ENCODE measurements at places on chromosomes 5 and 9.

GRCh38 chr5:52269401-52269800 is 518.3 kb upstream of the ITGA1 start:
- DNase-seq, result no peak

GRCh38 chr9:3647652-3648051 is 121.9 kb upstream of the RFX3 start:
- no peak for DNase-seq

GRCh38 chr9:21684831-21685362 is 117.5 kb upstream of the MTAP start:
- no peak for DNase-seq

- no peak for DNase-seq
These were observed 159.5 kb downstream of the GNA14 start for GRCh38 chr9:77488439-77489126.

- DNase-seq, result no peak
These were observed 76.8 kb downstream of the PTPN3 start for GRCh38 chr9:109421026-109421970.

DNA sequence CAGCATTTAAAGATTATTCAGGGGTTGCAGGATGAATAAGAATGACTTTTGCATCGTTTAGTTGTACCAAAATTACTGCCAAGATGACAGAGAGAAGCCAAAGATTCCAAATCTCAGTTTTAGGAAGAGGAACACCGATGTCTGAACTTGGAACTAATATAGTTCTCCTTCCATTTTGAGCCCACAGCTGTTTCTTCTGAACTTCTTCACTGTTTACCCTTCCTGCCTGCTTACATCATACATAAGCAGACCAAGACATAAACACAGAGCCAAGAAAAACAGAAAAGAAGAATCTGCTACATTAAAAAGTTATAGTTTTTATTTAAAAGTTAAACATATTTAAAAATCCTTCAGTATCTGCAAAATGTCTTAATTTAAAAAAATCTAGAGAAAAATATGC is 146.9 kb upstream of the RAPGEF1 start:
- DNase-seq, result no peak

- no peak for DNase-seq
These were observed 8.9 kb upstream of the DPP7 start for GRCh38 chr9:137123468-137123837.

- DNase-seq, result no peak
These were observed 46.4 kb upstream of the KDM4C start for GRCh38 chr9:6711403-6711802.

DNA sequence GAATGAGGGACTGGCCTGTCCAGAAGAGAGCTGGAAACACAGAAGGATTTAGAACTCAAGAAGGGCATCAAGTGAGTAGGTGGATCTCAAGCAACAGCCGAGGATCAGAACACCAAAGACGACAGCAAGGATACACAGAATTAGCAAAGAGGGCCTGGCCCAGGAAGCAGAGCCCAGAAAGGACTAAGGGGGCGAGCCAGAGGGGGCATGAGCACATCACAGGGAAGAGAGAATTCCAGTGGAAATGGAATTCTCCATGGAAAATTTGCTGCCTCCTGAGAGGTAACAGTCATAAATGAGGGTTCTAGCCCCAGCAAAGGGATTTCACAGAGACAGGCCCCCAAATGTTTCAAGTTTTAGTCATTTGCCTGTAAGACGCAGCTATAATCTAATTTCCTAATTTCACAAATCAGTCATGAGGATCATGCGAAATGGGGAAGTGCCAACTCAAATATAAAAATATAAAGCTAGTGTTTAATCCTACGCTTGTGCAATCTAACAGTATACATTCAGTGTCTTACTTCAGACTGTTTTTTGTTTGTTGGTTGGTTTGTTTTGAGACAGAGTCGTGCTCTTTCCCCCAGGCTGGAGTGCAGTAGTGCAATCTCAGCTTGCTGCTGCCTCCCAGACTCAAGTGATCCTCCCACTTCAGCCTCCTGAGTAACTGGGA is 46.7 kb downstream of the FNBP1 start:
- DNase-seq, result no peak

- DNase-seq, result no peak
These were observed 15.0 kb upstream of the VAV2 start for GRCh38 chr9:134007150-134007549.

GRCh38 chr5:138109463-138110265 is 25.8 kb downstream of the WNT8A start:
- DNase-seq, result no peak

GRCh38 chr5:150469718-150470469 is 20.4 kb upstream of the RPS14 start:
- DNase-seq, result no peak

- no peak for DNase-seq
These were observed 43.5 kb downstream of the SARDH start for GRCh38 chr9:133694686-133695085.

GRCh38 chr9:17876687-17877086 is 297.8 kb downstream of the SH3GL2 start:
- no peak for DNase-seq

GRCh38 chr9:127397646-127398274 is 791 bp downstream of the SLC2A8 start:
- peak; percentile 24 for DNase-seq

GRCh38 chr5:176415240-176415951 is 943 bp downstream of the CLTB start:
- no peak for DNase-seq

All from stimulated activated naive B cell treated with anti-CD40 and anti-IgM and Interleukin-4, amounts not matched to agents 10 μg/mL and 1 μg/mL and 100 μg/mL, for 72 hours (primary cell).